Upper lobe of left lung (tissue), 6 donors: ENCODE measurements at places on chromosomes 7 and 10.

DNA sequence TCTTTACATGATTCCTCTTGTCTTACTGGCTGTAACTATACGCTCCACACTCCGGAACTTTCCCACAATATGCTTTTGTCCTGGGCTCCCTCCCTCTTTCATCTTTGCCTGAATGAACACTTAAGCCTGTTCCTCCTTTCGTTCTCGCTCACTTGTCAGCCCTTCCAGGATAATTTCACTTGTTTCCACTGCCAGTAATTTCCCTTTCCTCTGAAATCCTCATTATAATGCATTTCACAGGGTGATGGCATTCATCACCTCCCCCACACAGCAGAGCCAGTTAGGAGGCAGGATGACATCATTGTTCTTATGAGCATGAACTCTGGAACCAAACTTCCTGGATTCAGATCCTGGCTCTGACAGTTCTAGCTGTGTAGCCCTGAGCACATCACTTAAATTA lies 372.6 kb downstream of the GPR158 start:
- no peak for DNase-seq

- DNase-seq, result no peak
Measured at GRCh38 chr7:123154231-123154860, 45.4 kb downstream of the SLC13A1 start.

DNA sequence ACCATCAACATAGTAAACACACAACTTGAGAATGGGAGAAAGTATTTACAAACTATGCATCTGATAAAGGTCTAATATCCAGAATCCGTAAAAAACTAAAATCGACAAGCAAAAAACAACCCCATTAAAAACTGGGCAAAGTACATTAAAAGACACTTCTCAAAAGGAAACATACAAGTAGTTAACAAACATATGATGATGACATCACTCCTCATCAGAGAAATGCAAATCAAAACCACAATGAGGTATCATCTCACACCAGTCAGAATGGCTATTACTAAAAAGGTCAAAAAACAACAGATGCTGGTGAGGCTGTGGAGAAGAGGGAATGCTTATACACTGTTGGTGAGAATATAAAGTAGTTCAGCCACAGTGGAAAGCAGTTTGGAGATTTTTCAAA lies 125.1 kb downstream of the TFPI2 start:
- DNase-seq, result no peak

GRCh38 chr10:83045731-83046130 lies 1093.6 kb upstream of the GHITM start:
- DNase-seq, result no peak

- DNase-seq, result no peak
Measured at GRCh38 chr7:107528461-107528860, 35.3 kb downstream of the COG5 start.

DNA sequence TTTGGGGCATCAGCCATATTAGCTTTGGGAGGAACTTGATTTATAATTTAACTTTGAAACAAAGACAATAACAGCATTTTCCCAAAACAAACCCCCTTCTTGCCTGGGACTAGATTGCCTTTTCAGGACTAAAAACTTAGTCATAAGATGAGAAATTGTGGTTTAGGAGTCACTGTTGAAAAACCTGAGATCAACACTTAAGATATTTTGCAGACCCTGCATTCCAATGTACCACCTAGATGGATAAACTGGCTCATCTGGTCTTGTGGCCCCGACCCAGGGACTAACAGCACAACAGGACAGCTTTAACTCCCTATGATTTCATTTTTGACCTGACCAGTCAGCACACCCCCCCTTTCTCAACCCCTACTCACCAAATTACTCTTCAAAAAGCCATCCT lies 1165.4 kb downstream of the XPNPEP1 start:
- DNase-seq, result no peak

- no peak for DNase-seq
Measured at GRCh38 chr7:116164552-116165306, 45.6 kb upstream of the TES start.

DNA sequence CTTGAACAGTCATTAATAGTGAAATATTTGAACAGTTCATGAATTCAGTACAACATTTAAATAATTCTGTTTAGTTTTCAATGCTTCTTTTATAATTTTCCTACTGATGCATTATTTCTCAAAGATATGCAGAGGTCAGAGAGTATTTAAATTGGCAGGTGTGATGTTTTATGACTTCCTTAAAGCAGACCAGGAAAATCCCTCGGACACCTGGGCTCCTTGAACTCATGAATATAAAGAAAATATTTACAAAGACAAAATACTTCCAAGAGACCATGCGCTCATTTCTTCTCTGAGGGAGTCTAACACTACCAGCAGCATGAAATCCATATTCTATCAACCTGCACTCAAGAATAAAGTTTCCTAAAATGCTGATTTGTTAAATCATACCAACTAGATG lies 127.6 kb downstream of the IPMK start:
- no peak for DNase-seq

DNA sequence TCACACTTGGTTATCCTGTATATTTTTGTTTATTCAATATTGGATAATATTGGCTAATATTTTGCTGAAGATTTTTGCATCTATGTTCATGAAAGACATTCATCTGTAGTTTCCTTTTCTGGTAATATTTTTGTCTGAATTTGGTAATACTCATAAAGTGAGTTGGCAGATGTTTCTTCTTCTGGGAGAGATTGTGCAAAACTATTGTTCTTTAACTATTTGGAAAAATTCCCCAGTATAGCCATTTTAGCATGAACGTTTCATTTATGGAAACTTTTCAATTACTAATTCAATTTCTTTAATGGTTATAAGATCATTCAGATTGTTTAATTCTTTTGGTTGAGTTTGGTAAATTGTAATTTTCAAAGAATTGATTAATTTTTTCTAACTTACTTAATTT lies 560.8 kb upstream of the FZD8 start:
- DNase-seq, result no peak

GRCh38 chr7:156127166-156128134 lies 315.2 kb upstream of the SHH start:
- no peak for DNase-seq

GRCh38 chr7:120944826-120945562 lies 5.6 kb upstream of the ING3 start:
- no peak for DNase-seq

- DNase-seq, result no peak
Measured at GRCh38 chr7:4663239-4664018, 18.7 kb upstream of the FOXK1 start.

- DNase-seq, result no peak
Measured at GRCh38 chr10:113115556-113115955, 165.5 kb downstream of the TCF7L2 start.
